ENCODE measurements at places on chromosomes 1 and 21. TPM values are rescaled to one million over a fixed set of nuclear protein-coding genes. Genes with fewer than 3 reads are reported as not detected.

The MAD2L2 gene
- polyA plus RNA-seq = 29.4 TPM

The SNAPIN gene
- polyA plus RNA-seq = 54.5 TPM

The FLVCR1 gene
- polyA plus RNA-seq = 7.0 TPM

The WASF2 gene
- polyA plus RNA-seq = 79.4 TPM
